ENCODE measurements at places on chromosomes 1 and 21.

GRCh38 chr1:214005708-214006107 lies 17.9 kb downstream of the PROX1 start:
- no peak for DNase-seq
- no peaks in the 10 kb centered on the region for H3K27me3 ChIP-seq
- H3K36me3 ChIP-seq: no peaks in the 10 kb centered on the region
- H3K27ac ChIP-seq: no peak overlapping the region
- no peaks in the 10 kb centered on the region for H3K4me1 ChIP-seq

GRCh38 chr1:113389359-113389952 lies 859 bp upstream of the MAGI3 start:
- DNase-seq: no peak
- H3K36me3 ChIP-seq: no peaks in the 10 kb centered on the region
- H3K27ac ChIP-seq: peak overlapping the region; percentile 88
- no peaks in the 10 kb centered on the region for H3K27me3 ChIP-seq

DNA sequence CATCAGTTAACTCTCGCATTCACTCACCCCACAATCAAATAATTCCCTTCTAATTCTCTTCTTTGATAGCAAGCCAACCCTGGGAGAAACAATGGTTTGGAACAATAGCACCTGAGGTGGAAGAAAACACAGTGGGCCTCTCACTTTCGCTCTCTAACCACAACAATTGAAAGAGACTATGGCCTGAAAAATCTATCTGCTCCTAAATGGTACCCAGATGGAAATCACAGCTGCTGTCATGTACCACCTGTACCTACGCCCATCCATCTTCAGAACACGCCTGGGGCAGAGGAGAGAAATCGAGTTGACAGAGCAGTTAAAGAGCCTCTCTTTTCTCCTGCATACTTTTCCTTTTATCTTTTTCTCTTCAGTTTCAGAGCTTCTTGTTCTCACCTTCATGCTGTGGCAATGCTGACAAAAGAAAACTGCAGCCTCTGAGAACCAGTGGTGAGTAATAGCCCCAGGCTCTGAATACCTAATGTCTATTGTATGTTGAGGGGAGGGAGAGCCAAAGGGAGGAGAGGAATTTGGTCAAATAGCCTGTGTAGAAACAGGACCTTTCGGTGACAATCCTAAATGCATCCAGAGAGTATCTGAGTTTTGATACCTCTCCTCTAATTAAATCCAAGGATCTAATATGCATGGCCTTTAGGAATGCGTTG lies 57.7 kb downstream of the ZC3H11B start:
- peaks cover 9% of the 10 kb centered on the region for H3K4me1 ChIP-seq
- H3K27ac ChIP-seq: no peak overlapping the region
- H3K36me3 ChIP-seq: no peaks in the 10 kb centered on the region
- H3K4me3 ChIP-seq: no peak overlapping the region
- DNase-seq: no peak
- no peaks in the 10 kb centered on the region for H3K27me3 ChIP-seq

GRCh38 chr1:182515556-182515955 lies 65.6 kb downstream of the RGSL1 start:
- DNase-seq: no peak
- H3K27ac ChIP-seq: no peak overlapping the region
- no peaks in the 10 kb centered on the region for H3K4me1 ChIP-seq

DNA sequence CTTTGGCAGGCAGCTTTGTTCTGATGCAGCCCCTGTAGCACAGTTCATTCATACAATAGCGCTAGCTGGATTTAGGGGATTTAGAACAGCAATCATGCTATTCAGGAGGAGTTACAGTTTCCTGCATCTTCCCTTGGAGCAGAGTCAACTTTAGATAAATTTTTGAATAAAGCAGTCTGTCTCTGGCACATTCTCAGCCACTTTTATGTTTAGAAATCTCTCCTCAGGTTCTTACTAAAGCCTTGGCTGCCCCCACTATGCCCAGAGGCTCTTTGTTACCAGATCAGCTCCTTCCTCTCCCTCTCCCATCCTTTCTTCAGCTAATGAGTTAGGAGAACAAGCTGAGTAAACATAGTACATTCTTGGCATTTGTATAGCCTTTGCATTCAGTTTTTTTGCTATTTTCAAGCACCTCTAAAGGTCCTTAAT lies 17.0 kb upstream of the PIGC start:
- no peak overlapping the region for H3K27ac ChIP-seq
- H3K27me3 ChIP-seq: peaks cover 7% of the 10 kb centered on the region
- H3K36me3 ChIP-seq: no peaks in the 10 kb centered on the region
- no peak overlapping the region for H3K4me3 ChIP-seq
- DNase-seq: no peak

DNA sequence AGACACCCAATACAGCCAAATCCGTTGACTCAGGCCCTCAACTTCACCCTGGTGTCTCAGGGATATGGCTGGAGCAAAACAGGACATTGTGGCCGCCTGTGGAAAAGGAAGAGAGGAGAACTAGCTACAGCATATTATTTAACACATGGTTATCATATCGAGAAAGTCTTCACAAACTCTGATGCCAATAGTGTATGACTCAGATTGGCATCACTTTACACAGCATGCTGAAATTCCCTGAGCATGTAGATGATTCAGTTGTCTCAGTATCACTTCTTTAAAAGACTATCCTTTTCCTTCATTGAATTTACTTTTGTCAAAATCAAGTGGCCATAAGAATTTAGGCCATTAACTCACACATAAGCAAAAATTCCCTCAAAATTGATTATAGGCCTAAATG lies 20.1 kb downstream of the HSD3B2 start:
- H3K4me1 ChIP-seq: no peaks in the 10 kb centered on the region
- H3K4me3 ChIP-seq: no peak overlapping the region
- H3K27me3 ChIP-seq: no peaks in the 10 kb centered on the region
- no peak overlapping the region for H3K27ac ChIP-seq

DNA sequence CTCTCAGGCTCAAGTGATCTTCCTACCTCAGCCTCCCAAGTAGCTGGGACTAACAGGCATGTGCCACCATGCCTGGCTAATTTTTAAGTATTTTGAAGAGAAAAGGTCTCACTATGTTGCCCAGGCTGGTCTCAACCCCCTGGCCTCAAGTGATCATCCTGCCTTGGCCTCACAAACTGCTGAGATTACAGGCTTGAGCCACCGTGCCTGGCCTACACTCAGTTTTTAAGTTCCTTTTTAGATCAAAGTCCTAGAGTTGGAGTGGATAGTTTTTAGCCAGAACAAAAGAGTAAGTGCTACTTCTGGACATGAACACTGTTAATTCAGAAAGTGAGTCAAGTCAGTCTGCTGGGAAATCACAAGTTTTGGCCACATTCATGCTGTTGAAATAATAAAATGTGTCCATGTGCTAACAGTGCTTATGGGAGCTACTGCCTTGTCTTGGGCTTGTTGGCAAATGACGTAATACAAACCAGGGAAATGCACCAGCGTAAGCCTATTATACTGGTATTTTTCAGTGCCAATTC lies 84.2 kb downstream of the NDUFS5 start:
- peaks cover 78% of the 10 kb centered on the region for H3K4me1 ChIP-seq
- no peaks in the 10 kb centered on the region for H3K27me3 ChIP-seq
- H3K4me3 ChIP-seq: no peak overlapping the region
- no peaks in the 10 kb centered on the region for H3K36me3 ChIP-seq

DNA sequence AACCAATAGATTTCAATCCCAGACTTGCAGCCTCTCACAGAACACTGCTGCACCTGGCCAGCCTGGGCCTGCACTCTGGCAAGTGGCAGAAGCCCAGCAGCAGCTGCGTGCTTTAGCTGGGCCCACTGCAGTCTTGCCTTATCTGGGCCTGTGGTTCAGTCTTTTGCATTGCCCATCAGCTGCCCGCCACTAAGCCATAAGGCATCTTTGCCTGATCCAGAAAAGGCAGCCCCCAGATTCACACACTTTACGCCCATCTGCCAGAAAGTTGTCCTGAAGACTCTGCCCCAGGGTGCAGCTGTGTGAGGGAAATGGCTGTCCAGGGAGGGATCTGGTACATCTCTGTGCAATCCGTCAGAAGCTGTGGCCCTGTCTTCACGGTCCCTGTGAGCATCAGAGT lies 217.0 kb downstream of the DNAH14 start:
- DNase-seq: no peak
- H3K4me1 ChIP-seq: no peaks in the 10 kb centered on the region
- H3K36me3 ChIP-seq: no peaks in the 10 kb centered on the region

- no peaks in the 10 kb centered on the region for H3K36me3 ChIP-seq
- H3K4me1 ChIP-seq: no peaks in the 10 kb centered on the region
- DNase-seq: no peak
- H3K27me3 ChIP-seq: no peaks in the 10 kb centered on the region
- H3K27ac ChIP-seq: no peak overlapping the region
- no peak overlapping the region for H3K4me3 ChIP-seq
These were observed 120.7 kb downstream of the S1PR1 start for GRCh38 chr1:101357444-101357986.

DNA sequence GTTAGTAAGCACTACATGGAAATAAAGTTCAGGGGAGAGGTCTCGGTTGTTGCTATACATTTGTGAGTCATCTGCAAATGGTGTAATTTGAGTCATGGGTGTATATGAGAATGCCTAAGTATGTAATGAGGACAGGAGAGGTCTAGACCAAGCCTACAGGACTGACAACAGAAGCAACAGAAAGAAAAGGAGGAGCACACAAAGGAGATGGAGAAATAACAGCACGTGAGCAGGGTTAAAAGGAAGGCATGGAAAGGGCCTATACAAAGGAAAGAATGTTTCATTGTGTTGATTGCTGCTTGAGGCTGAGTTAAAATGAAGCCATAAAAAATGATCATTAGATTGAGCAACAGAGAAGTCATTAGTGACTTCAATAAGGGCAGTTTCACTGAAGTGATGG lies 28.0 kb upstream of the PRKAA2 start:
- H3K27ac ChIP-seq: no peak overlapping the region
- H3K27me3 ChIP-seq: no peaks in the 10 kb centered on the region
- no peak overlapping the region for H3K4me3 ChIP-seq
- H3K36me3 ChIP-seq: no peaks in the 10 kb centered on the region

- no peak overlapping the region for H3K4me3 ChIP-seq
- peak; percentile 37 for DNase-seq
- H3K27ac ChIP-seq: no peak overlapping the region
- peaks cover 15% of the 10 kb centered on the region for H3K4me1 ChIP-seq
- no peaks in the 10 kb centered on the region for H3K27me3 ChIP-seq
These were observed 11.7 kb upstream of the FOXO6 start for GRCh38 chr1:41349361-41350054.

- DNase-seq: no peak
- peaks cover 19% of the 10 kb centered on the region for H3K4me1 ChIP-seq
- H3K27me3 ChIP-seq: no peaks in the 10 kb centered on the region
- H3K36me3 ChIP-seq: no peaks in the 10 kb centered on the region
These were observed 39.4 kb upstream of the CD55 start for GRCh38 chr1:207282058-207282457.

GRCh38 chr1:224852901-224853568 lies 76.4 kb upstream of the DNAH14 start:
- no peak for DNase-seq
- H3K27ac ChIP-seq: no peak overlapping the region
- H3K4me3 ChIP-seq: no peak overlapping the region

- H3K4me3 ChIP-seq: no peak overlapping the region
- no peaks in the 10 kb centered on the region for H3K36me3 ChIP-seq
- no peak overlapping the region for H3K27ac ChIP-seq
- H3K27me3 ChIP-seq: peaks cover 17% of the 10 kb centered on the region
- peaks cover 2% of the 10 kb centered on the region for H3K4me1 ChIP-seq
These were observed 13.9 kb downstream of the DLGAP3 start for GRCh38 chr1:34915521-34915920.

DNA sequence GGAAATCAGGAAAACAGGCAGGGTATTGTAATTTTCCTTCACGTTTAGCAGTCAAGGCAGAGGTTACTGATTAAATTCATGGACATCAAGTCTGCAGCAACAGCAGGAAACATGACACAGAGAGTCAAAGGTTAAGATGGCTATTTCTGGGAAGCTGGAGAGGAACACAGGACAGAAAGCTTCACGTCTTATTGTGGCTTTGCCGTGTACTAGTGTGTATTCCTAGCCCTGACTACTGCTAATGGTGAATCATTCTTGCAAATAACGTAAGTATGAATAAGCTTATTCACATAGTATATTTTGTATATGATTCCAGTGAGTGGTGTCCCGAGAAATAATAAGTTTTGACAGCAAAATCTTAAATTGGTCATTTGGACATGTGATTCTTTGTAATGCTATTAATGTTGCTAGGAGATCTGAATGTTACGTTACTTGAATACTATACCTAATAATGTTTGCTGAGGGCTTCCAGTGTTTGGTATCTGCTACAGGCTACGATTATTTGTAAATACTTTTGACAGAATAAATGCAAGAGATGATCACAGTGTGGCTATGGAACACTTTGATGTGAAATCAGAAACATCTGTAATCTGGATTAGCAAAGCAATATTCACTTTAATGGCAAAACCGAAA lies 77.4 kb downstream of the DISP1 start:
- DNase-seq: no peak
- no peak overlapping the region for H3K27ac ChIP-seq

- H3K4me3 ChIP-seq: no peak overlapping the region
- no peaks in the 10 kb centered on the region for H3K36me3 ChIP-seq
- no peak for DNase-seq
- H3K27me3 ChIP-seq: no peaks in the 10 kb centered on the region
- no peak overlapping the region for H3K27ac ChIP-seq
These were observed 2.9 kb downstream of the TIE1 start for GRCh38 chr1:43303471-43304313.

DNA sequence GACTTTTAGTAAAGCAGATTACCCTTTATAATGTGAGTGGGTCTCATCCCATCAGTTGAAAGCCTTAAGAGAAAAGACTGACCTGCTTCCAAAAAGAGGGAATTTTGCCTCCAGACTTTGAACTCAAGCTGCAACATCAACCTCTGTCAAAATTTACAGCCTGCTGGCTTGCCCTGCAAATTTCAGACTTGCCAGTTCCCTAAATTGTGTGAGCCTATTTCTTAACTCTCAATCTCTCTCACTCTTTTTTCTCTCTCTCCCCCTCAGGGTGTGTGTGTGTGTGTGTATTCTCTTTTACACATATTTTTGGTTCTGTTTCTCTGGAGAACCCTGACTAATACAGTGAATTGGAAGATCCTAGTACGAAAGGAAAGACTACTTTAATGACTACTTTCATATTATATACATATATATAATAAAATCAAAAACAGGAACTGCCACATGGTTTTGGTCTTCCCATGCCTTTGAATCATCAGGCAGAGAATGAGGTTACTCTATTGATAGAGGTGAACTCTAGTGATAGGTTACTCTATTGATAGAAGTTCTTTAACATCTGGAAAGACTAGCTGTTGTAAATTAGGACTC lies 6.4 kb downstream of the OR2C3 start:
- H3K27ac ChIP-seq: no peak overlapping the region
- no peaks in the 10 kb centered on the region for H3K36me3 ChIP-seq
- no peak for DNase-seq
- no peaks in the 10 kb centered on the region for H3K4me1 ChIP-seq

Measured in suprapubic skin (tissue), 4 donors.